COR-L47 (cell line): ENCODE measurements at places on chromosomes 6 and 20.

- DNase-seq, result no peak
These were observed 152.4 kb downstream of the SOBP start for GRCh38 chr6:107642095-107642860.

GRCh38 chr6:135608031-135608430, 110.5 kb upstream of the AHI1 start:
- DNase-seq, result no peak

DNA sequence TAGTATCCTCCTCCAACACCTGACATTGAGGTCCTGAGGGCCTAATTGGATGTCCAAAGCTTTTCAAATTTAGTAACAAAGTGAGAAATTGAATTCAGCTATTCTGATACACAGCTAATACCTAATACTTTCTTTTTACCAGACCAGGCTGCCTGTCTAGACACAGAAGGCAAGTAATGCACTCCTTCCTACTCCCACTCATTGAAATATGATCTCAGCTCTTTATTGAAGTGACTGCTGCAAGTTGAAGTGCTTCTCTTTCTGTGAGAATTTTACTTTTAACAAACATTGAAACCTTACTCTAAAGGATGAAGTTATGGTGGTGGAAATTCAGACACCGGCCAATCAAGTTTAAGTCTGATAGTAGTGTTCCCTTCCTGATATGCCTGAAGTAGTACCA, 90.8 kb upstream of the OGFRL1 start:
- DNase-seq, result no peak

DNA sequence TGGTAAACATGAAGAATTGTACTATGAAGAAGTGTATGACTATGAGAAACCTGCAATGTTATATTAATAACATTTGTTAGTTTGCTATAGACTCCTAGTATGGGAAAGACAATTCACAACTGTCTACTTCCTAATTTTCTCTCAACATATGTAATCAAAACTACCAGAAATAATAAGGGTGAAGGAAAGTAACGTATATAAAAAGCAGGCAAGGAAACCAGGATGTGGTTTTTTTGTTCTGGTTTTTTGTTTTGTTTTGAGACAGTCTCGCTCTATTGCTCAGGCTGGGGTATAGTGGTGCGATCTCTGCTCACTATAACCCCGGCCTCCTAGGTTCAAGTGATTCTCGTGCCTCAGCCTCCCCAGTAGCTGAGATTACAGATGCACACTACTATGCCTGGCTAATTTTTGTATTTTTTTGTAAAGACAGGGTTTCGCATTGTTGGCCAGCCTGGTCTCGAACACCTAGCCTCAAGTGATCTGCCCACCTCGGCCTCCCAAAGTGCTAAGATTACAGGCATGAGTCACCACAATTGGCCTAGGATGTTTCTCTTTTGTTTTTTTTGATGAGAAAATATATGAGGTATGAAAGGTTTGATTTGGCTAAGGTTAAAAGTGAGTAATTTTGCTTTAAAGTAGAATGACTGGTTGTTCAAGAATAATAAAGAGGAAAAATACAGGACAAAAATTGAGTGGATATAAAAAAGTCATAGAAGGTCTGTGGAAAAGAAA, 83.1 kb downstream of the PTCHD4 start:
- DNase-seq, result no peak

DNA sequence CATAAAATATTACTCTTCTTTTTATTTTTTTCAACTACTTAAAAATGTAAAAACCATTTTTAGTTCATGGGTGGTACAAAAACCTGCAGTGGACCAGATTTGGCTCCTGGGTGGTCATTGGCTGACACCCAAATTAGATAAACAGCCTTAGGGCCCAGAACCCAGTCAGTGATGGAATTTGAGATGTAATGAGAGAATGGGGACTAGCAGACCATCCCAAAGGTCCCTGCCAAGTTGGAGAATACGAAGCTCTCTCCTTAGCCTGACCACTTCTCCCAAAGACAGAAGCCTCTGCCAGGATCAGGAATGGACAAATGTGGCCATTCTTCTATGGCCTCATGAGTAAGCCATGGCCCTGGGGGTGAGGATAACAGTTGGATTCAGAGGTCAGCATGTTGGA, 194.7 kb downstream of the NFATC2 start:
- DNase-seq, result no peak
